ENCODE measurements at places on chromosomes 7 and 10.
A peak's percentile ranks its signal among the peaks of the same experiment; 100 is the strongest.

- DNase-seq = peak; percentile 44
Measured at GRCh38 chr10:84293574-84294016, 34.8 kb upstream of the CCSER2 start.

- no peak for DNase-seq
Measured at GRCh38 chr7:97630116-97630515, 101.8 kb upstream of the TAC1 start.

- DNase-seq = no peak
Measured at GRCh38 chr7:42753367-42753766, 158.5 kb downstream of the C7orf25 start.

GRCh38 chr7:128948312-128948973, 10.7 kb downstream of the IRF5 start:
- DNase-seq = no peak

DNA sequence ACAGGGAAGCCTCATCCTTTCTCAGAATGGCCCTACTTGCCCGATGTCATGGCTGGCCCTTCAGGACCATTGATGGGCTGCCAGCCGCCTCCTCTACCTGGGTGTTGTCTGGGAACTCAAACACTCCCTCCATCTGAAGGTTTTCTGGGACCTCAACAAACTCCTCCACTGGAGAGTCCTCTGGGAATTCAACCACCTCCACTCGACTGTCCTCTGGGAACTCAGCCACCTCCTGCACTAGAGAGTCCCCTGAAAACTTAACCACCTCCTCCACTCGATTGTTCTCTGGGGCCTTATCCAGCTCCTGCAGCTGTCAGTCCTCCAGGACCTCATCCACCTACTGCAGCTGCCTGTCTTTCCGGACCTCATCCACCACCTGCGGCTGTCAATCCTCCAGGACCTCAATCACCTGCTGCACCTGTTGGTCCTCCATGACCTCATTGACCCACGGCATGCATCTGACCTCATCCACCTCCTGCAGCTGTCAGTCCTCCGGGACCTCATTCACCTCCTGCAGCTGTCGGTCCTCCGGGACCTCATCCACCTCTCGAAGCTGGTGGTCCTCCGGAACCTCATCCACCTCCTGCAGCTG, 37.1 kb downstream of the MAT1A start:
- no peak for DNase-seq

- DNase-seq = no peak
Measured at GRCh38 chr10:85594239-85594638, 772.4 kb downstream of the GRID1 start.

GRCh38 chr10:133030781-133031180, 56.9 kb upstream of the ADGRA1 start:
- no peak for DNase-seq

DNA sequence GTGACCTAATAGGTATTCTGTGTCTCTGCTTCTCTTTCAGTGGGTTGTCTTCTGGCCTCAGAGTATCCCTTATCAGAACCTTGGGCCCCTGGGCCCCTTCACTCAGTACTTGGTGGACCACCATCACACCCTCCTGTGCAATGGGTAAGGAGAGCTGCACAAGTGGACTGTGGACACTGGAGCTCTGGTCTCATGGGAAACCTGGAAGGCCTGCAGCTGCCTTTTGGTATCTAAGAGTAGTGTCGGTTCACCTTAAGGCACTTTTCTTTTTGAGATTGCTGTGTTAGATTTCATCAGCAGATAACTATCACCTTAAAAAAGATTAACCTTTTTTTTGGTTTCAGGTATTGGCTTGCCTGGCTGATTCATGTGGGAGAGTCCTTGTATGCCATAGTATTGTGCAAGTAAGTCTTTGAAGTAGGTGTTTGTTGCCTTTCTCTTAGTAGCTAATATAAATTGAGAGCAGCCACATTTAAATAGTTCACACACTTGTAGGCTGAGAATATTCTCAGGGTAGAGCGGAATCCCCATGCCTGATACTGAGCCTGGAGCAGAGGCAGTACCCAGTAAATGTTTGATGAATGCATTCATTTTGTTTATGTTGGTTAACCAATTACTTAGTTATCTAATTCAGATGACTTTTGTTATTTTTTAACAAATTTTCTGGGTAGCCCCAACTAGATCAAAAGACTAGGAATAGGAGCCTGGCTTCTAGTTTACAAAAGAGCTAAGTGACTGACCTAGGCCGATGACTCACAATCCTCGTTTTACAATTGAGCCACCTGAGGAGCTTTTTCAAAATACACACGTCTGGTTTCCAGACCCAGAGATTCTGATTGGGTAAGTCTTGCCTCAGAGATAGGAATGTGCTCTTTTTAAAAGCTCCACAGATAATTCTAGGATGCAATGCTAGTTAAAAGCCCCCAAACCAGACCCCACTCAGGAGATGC, 3.6 kb downstream of the TMEM254 start:
- DNase-seq = no peak

DNA sequence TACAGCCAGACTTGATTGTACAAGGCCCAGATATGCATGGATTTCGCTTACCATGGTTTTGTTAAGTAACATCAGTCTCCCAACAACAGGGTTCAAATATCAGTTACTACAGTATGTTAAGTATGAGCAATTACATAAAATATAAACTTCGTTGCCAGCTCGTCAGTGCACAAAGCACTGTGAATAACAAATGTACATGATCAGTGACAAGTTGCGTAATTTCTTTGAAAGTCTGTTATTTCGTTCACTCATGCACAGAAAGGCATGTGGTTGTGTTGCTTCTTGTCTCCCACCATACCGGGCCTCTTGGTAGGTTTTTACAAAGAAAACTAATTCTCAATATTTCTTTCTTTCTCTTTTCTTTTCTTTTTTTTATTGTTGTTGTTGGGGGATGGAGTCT, 12.5 kb upstream of the ZNF487 start:
- DNase-seq = no peak

DNA sequence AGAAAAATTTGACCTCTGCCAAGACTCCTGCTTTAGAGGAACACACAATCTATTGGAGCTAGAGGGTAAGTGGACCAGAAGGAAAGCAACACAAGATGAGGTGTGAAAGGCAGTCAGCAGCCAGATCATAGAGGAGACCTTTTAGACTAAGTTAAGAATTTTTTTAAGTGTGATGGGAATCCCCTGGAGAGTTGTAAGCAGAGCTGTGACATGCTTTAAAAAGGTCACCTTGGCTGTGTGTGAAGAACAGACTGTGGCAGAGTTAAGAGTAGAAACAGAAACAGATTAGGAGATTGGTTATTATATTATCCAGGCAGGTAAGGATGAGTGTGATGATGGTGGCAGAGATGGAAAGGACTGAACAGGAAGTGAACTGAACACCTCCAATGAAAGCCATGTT, 23.5 kb downstream of the CPEB3 start:
- DNase-seq = no peak

- DNase-seq = no peak
Measured at GRCh38 chr7:42380401-42380800, 143.4 kb upstream of the GLI3 start.

DNA sequence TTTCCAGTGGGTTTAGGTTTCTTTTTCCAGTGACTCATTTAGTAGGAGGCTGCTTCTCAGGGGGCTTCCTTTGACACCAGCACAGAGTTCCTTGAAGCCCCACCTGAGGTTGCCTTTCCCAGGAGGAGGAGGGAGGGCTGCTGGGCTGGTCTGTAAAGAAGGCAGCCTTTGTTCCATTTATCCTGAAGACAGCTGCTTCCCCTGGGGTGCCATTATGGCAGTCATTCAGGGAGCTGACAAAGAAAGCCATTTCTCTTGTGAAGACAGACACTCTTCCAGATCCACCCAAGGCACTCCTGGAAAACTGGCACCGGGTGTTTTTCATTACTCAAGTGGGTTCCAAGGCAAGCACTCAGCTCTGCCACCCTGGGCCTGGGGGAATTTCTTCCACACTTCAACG, 54.0 kb downstream of the MTURN start:
- DNase-seq = no peak

DNA sequence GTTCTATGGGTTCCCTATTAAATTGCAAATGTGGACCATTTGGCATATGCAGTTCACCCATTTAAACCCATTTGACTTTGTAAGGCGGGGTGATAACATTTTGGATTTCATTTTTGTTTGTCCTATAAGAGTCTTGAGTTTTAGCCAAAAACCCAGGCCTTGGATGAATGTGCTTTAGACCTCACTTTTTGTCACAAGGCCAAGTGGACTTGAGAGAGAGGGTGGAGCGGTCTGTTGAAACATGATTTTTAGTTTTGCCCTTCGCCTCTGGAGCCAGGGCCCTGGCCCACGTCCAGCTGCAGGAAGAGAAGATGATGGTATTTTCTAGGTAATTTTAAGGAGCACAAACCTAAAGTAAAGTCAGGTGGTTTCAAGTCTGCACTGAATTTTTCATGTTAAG, 260.1 kb downstream of the SLC25A13 start:
- DNase-seq = no peak

DNA sequence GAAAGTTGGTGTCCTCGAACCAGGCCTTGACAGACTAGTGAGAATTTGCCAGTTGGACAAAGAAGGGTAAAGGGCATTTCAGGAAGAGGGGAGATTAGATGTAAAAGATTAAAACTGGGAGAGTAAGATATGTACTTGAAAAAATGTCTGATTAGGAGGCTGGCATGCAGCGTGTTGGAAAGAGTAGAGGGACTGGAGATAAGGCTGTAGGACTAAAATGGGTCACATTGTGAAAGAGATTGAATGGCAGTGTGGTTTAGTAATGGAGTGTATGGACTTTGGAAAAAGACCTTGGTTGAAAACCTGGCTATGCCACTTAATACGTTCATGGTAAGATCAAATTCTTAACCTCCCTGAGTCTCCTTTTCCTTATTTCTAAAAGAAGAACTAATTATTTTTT, 14.1 kb downstream of the CREM start:
- DNase-seq = no peak

DNA sequence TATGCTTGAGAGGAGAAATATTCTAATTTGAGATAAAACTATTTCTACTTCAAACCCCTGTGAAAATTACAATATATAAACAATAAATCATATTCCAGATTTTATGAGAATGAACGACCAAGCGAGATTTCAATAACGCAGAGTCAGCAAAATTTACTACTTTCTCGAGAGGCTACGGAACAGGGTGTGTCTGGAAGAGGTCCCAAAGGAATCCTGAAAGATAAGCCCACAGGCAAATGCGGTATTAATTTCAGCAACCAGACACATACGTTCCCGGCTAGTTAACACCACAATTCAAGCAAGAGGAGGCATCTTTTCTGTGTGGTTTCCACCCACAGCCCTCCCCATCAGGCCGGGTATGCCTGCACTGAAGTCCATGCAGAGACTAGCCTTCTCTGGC, 26.4 kb downstream of the BEND7 start:
- DNase-seq = no peak

DNA sequence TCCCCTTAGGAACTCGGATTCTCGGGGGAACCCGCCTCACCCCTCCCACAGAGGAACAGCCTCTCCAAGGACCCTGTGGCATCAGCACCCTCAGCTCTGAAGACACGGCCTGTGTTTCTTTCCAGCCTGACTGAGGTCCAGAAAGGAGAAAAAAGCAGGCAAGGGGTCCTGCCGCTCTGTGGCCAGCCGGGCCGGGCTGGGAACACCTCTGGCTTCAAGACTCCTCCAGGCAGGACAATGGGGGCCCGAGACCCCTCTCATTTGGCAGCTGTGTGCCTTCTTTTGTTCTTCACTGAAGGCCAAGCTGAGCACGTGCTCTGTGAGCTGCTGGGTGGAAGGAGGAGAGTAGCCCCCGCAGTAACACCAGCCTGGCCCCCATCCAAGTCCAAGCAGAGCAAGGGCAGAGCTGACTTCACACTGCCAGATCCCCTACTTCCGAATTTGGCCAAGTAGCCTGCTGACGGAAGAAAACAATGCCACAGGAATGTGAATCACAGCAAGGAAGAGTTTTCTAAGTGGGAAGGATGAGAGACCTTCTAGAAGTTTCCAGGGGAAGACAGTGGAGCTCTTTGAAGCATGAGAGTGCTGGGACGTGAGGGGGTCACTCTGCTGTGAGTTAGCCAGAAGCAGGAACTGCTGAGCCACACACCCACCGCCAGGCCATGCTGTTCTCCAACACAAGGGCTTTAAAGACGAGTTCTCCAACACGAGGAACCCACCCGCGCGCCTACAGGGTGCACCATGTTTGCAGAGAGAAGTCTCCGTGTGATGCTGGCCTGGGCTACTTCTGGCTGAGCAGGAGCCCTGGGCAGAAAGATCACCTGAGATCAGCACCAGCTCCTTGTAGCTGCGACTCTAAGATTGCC, 3.1 kb downstream of the CNPY1 start:
- no peak for DNase-seq

GRCh38 chr10:30974773-30975415, 56.8 kb downstream of the ZNF438 start:
- DNase-seq = no peak

- DNase-seq = no peak
Measured at GRCh38 chr10:76642358-76642757, 995.2 kb downstream of the KCNMA1 start.

DNA sequence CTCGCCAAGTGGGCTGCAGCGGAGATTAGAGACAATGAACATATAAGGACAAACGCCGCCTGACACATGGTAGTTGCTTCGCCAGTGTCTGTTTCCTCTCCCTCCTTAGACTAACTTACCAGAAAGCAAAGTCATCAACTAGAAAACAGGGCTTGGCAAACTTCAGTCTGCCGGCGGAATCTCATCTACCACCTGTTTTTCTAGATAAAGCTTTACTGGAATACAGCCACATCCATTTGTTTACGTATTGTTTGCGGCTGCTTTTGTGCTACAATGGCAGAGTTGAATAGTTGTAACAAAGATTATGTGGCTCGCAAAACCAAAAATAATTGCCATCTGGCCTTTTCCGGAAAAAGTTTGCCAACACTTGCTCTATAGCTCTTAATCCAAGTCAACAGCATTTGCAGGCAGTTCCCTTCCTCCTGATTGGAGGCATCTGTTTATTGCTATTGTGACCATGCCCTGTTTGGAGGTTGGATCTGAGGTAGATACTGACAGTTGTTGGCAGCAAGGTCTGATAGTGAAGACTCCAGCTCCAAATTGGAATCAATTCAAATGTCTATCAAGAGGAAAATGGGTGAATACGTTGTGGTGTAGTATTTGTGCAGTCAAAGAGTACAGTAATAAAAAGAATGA, 260.6 kb downstream of the POU6F2 start:
- DNase-seq = no peak

DNA sequence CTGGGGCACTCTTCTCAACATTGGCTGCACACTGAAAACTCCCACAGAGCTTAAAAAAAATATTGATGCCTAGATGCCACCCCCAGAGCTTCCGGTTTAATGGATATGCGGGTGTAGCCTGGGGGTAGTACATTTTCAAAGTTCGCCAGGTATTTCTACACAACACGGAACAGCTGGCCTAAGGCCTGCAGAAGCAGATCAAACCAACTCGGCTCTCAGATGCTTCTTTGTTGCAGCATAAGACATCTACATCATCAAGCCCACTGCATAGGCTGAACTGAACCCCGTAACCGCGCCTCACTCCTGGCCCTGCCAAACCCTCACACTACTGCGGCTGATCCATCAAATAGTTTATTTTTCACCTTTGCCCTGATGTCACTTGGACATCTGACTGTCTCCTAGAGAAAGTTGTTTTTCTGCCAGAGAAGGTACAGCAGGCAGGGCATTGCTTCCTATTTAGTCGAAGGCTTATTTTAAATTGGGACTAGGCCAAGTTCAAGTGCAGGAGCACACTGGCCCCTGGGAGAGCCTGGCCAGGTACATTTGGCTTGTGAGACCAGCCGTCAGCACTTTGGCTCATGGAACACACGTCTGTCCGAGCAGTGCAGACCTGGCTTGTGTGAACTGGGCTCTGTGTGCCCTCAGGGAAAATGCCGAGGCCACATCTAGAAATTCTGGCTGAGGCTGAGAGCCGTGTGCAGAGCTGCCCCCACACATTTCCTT, 113.3 kb downstream of the TACC2 start:
- no peak for DNase-seq

- DNase-seq = no peak
Measured at GRCh38 chr10:7388602-7389001, 22.2 kb downstream of the SFMBT2 start.

All from stimulated activated CD8-positive, alpha-beta memory T cell treated with anti-CD3 and anti-CD28 coated beads, Interleukin-7, amount 100 ng/mL, for 48 hours (primary cell).